GM23248 (cell line): ENCODE measurements at places on chromosomes 11 and 22. TPM values are rescaled to one million over a fixed set of nuclear protein-coding genes. Genes with fewer than 3 reads are reported as not detected.
A peak's percentile ranks its signal among the peaks of the same experiment; 100 is the strongest.

Gene TRIM49
- polyA plus RNA-seq, result not detected in 2 replicates

GRCh38 chr11:131744847-131745246, 374.4 kb downstream of the NTM start:
- peaks cover 54% of the 10 kb centered on the region for H3K4me1 ChIP-seq
- H3K4me3 ChIP-seq, result peak overlapping the region; percentile 42
- peak overlapping the region; percentile 84 for H3K27ac ChIP-seq
- H3K27me3 ChIP-seq, result no peaks in the 10 kb centered on the region

- H3K36me3 ChIP-seq, result no peaks in the 10 kb centered on the region
- no peaks in the 10 kb centered on the region; the same call in 1 of the 2 replicates for H3K27me3 ChIP-seq
- no peak overlapping the region for H3K4me3 ChIP-seq
- DNase-seq, result peak; percentile 73
- no peak overlapping the region for H3K27ac ChIP-seq
- no peaks in the 10 kb centered on the region for H3K4me1 ChIP-seq
These were observed 104.1 kb upstream of the MTNR1B start for GRCh38 chr11:92865352-92865751.

DNA sequence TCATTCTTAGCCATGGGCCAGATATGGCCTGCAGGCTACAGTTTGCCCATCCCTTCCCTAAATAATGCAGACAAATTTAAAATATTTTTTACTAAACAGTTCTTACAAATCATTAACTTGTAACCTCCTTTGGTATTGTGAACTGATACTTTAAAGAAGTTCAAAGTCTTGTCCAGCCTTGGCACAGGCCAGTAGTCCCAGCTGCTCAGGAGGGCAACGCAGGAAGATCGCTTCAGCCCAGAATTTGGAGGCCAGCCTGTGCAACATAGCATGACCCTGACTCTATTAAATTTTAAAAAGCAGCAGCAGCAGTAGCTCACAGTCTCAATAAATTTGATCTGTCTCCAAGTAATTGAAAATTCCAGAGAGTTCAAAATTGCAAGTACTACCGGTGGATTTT, 83.7 kb upstream of the ARHGAP32 start:
- DNase-seq, result no peak
- H3K4me3 ChIP-seq, result no peak overlapping the region

Gene DDI1
- polyA plus RNA-seq, result not detected in 2 replicates

Gene RBMXL2
- polyA plus RNA-seq, result not detected in 2 replicates

Gene KCNJ11
- polyA plus RNA-seq, result not detected in 2 replicates

- peaks cover 12% of the 10 kb centered on the region for H3K4me1 ChIP-seq
- no peak overlapping the region for H3K27ac ChIP-seq
- H3K4me3 ChIP-seq, result no peak overlapping the region
- H3K36me3 ChIP-seq, result no peaks in the 10 kb centered on the region
These were observed 10.9 kb downstream of the MRGPRF start for GRCh38 chr11:69002110-69002569.

Gene PGA5
- not detected in 2 replicates for polyA plus RNA-seq

Gene HBG1
- polyA plus RNA-seq, result not detected in 2 replicates

Gene C11orf86
- polyA plus RNA-seq, result not detected in 2 replicates

- H3K36me3 ChIP-seq, result no peaks in the 10 kb centered on the region
- DNase-seq, result no peak
- no peak overlapping the region for H3K27ac ChIP-seq
- no peak overlapping the region for H3K4me3 ChIP-seq
These were observed 89.3 kb upstream of the ASPHD2 start for GRCh38 chr22:26339755-26340154.

Gene PELI3
- polyA plus RNA-seq, result 5.3 and 5.8 TPM in 2 replicates

DNA sequence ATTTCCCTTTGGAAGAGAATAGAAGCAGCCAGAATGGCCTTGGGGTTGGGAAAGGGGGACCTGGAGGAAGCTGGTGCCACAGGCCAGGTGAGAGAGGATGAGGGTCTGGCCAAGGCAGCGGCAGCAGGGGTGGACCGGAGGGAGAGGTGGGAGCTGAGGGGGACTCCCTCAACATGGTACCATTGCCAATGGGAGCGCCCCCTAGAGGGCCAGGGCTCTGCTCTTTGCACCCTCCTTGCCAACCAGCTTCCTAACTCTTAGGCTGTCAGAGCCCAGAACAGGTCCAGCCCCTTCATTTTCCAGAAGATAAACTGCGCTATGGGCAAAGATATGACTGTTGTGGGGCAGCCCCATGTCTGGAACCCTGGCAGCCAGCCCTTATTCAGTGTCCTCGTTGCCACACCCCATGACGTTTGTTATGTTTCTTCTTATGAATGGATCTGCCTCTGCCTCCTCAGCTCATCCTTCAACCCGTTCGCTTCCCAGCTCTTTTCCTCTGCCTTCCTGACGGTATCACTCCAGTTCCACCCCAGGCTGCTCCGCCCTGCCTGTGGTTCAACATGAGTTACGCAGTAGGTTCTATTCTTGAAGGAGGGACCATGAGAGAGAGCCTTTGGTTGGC, 185.2 kb downstream of the GRIK4 start:
- H3K36me3 ChIP-seq, result no peaks in the 10 kb centered on the region
- peaks cover 6% of the 10 kb centered on the region for H3K27me3 ChIP-seq
- DNase-seq, result peak; percentile 27
- no peak overlapping the region for H3K4me3 ChIP-seq
- H3K4me1 ChIP-seq, result no peaks in the 10 kb centered on the region
- H3K27ac ChIP-seq, result no peak overlapping the region

GRCh38 chr11:48091426-48092102, 111.2 kb downstream of the PTPRJ start:
- H3K36me3 ChIP-seq, result no peaks in the 10 kb centered on the region
- no peak for DNase-seq
- no peak overlapping the region for H3K27ac ChIP-seq
- H3K4me1 ChIP-seq, result peaks cover 9% of the 10 kb centered on the region

DNA sequence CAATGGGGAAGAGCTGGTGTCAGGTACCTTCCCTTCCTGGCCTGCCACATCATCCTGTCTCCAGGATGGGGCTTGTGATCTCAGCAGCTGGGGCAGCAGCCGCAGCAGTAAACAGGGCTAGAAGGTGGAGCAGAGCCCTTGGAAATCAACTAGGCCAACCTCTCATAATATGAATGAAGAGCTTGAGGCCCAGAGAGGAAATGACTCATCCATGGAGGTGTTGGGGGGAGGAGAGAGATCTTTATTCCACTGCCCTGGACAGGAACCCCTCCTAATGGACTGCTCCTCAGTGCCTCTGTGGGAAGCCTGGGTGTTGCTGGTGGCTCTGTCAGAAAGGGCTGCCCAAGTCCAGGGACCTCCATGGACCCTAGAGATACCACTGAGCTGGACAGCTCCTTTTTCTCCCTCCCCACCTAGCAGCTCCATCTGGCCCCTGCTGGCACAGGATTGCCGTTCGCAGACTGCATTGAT, 111.8 kb downstream of the OSBP2 start:
- peak; percentile 51 for DNase-seq
- no peak overlapping the region for H3K27ac ChIP-seq
- H3K27me3 ChIP-seq, result peaks cover 4% of the 10 kb centered on the region; the same call in 1 of the 2 replicates
- H3K4me1 ChIP-seq, result peaks cover 9% of the 10 kb centered on the region
- no peaks in the 10 kb centered on the region for H3K36me3 ChIP-seq

DNA sequence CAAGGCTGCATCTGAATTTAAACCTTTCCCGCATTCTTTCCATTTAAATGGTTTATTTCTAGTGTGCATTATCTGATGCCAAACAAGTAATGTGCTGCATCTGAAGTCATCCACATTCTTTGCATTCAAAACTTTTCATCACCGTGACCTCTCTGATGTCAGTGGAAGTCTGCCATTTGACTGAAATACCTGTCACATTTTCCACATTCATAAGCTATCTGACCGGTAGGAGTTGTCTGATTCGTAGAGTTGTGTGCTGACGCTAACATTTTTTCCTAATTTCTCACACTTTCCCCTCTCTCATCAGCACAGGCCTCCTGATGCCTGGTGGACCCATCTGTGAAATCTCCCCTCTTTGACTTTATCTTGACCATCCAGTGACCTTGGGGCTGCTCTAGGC, 79.9 kb upstream of the BARX2 start:
- H3K27ac ChIP-seq, result no peak overlapping the region
- no peaks in the 10 kb centered on the region for H3K4me1 ChIP-seq
- 0 out of 2 replicates have a peak, but pooled peaks cover 24% of the 10 kb centered on the region for H3K27me3 ChIP-seq

Gene OR4B1
- polyA plus RNA-seq, result not detected in 2 replicates

Gene KCNJ4
- polyA plus RNA-seq, result not detected in 2 replicates

GRCh38 chr22:19879246-19879570, 24.5 kb upstream of the GNB1L start:
- peaks cover 42% of the 10 kb centered on the region for H3K4me1 ChIP-seq
- H3K27ac ChIP-seq, result peak overlapping the region; percentile 8; the same call in 1 of the 2 replicates
- 0 out of 2 replicates have a peak overlapping the region, but pooled peaks have one; percentile 12 for H3K4me3 ChIP-seq
- H3K27me3 ChIP-seq, result no peaks in the 10 kb centered on the region
- no peaks in the 10 kb centered on the region for H3K36me3 ChIP-seq
- DNase-seq, result no peak

DNA sequence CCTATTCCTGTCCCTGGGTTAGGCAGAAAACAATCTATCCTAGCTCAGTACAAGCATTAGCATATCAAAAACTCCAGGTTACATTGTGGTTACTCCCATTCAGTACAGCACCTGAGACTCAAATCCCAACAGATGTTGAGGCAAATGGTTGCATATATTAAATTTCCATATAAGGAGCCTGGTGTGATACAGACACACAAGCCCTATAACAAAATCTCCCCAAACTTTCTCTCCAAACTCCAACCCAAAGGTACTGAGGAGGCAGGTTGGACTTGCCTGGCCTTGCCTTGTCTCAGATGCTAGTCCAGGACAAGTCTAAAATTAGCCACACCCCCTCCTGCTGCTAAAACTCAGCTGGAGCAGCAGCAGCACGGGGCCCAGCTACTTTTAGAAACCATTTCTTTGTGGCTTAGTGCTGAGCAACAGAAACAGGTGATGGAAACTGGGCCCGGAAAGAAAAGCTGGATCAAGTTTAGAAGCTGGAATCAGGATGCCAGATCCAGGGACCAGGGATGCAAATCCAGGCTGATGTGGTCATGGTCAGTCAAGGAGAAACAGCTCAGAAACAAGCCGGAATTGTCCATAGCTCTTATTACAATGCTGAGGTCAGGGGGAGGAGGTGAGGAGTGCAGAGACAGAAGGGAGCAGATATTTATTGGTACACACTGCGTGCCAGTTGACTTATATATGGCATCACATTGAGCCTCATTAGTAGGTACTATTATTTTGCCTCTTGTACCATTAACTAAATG, 73.7 kb upstream of the AMOTL1 start:
- H3K36me3 ChIP-seq, result no peaks in the 10 kb centered on the region
- H3K27ac ChIP-seq, result no peak overlapping the region
- H3K4me1 ChIP-seq, result no peaks in the 10 kb centered on the region
- H3K4me3 ChIP-seq, result no peak overlapping the region
- no peaks in the 10 kb centered on the region for H3K27me3 ChIP-seq
- no peak for DNase-seq

GRCh38 chr22:42500161-42500835, 19.3 kb downstream of the RRP7A start:
- no peaks in the 10 kb centered on the region for H3K36me3 ChIP-seq
- H3K4me1 ChIP-seq, result no peaks in the 10 kb centered on the region
- H3K27ac ChIP-seq, result no peak overlapping the region
- peak; percentile 84 for DNase-seq

DNA sequence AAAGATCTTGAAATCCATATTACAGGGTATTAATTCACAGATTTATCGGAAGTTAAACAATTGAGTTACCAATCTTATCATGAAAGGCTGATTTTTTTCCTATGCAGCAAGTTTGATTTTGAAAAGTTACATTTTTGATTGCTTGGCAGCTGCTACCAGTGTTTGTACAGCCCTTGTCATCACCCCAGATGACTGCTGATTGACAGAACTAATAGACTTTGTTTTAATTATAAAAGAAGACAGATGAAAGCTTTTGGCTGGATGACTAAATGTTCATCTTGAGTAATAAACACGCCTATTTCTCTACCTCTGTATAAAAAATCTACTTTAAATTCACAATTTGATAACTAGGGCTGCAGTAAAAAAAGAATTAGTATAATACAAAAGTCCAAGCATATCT, 259.7 kb downstream of the TTC28 start:
- no peak for DNase-seq
- peaks cover 10% of the 10 kb centered on the region for H3K4me1 ChIP-seq
- H3K36me3 ChIP-seq, result no peaks in the 10 kb centered on the region
- no peak overlapping the region for H3K4me3 ChIP-seq

DNA sequence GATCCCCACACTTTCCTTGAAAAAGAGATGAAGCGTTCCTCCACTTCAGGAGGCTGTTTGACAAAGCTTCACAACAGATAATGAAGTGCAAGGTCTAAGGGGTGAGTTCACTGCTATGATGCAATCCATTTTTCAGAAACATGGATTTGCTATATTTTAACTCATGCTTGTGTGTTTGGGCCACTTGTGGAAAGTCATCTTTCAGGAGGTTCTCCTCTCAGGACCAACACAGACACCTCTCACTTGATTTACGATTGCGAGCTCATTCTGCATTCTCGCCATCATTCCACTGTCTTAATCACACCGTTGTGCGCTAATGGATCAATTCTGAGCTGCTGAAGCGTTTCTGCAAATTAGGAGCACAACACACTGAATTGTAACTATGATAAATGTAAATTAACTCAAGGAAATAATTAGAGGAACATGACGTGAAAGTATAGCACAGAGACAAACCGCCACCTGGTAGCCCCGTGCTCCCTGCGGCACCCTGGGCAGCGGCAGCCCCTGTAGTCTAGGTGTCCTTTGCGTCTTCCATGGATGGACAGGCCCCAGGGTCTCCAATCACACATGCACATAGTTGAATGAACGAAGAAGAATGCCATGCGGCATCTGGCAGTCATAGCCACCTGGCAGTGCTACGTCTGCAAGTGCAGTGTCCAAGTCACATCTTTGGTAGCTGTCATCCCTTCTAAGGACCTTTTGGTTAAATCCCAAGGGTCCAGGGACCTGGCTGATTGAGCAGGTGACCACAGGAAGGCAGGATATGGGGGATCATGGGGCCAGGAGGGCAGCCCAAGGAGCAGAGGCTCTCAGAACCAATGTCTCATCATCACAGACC, 28.1 kb upstream of the RTL6 start:
- DNase-seq, result no peak
- no peak overlapping the region for H3K27ac ChIP-seq
- no peaks in the 10 kb centered on the region for H3K36me3 ChIP-seq

DNA sequence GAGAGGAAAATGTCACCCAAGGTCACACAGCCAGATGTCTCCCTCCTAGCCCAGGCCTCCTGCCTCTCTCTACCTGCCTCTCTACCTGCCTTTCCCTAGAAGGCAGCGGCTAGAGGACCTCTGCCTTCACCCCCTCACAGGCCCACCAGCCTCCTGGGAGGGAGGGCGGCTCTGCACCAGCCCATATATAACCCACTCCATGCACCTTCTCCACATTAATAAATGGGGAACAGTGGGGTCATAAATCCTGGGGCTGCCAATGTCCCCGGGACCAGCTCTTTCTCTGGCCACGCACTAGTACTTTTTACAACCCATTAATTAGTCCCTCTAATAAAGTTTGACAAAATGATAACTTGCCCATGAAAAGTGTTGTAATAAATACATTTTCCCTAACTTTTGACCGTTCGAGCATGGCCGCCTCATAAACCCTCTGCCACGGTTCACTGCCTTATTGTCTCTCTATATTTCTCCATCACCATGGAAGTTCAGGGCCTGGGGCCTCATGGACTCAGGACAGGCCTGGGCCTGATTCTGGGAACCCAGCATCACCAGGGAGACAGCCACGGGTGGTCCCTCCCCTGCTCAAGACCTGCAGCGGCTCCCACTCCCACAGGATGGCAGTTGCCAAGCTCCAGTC, 102.1 kb downstream of the MN1 start:
- H3K4me1 ChIP-seq, result no peaks in the 10 kb centered on the region
- no peak overlapping the region for H3K27ac ChIP-seq
- no peaks in the 10 kb centered on the region for H3K36me3 ChIP-seq

Gene PRAME
- not detected in 2 replicates for polyA plus RNA-seq

GRCh38 chr11:67599149-67599548, 7.6 kb upstream of the NDUFV1 start:
- no peak overlapping the region for H3K4me3 ChIP-seq
- H3K27me3 ChIP-seq, result peaks cover 21% of the 10 kb centered on the region
- H3K36me3 ChIP-seq, result no peaks in the 10 kb centered on the region
- H3K27ac ChIP-seq, result no peak overlapping the region
